Smooth muscle cell of the pulmonary artery (primary cell): ENCODE measurements at places on chromosomes 5 and 9. TPM values are rescaled to one million over a fixed set of nuclear protein-coding genes. Genes with fewer than 3 reads are reported as not detected.

LRRC26 gene
- total RNA-seq: not detected in 2 replicates

PCSK5 gene
- 9.9 and 13.1 TPM in 2 replicates for total RNA-seq

SPAAR gene
- total RNA-seq: 0.13 and 0.26 TPM in 2 replicates

SLC45A2 gene
- total RNA-seq: 0.17 and 0.20 TPM in 2 replicates

DNAH5 gene
- total RNA-seq: 0.20 and 0.43 TPM in 2 replicates

AK8 gene
- 0.39 and 0.53 TPM in 2 replicates for total RNA-seq

GRM6 gene
- not detected in 2 replicates for total RNA-seq

FRMPD1 gene
- total RNA-seq: not detected in 2 replicates

GRXCR2 gene
- total RNA-seq: not detected in 2 replicates

OCLN gene
- 0.26 and 1.1 TPM in 2 replicates for total RNA-seq

SLC27A6 gene
- 0.10 and 0.13 TPM in 2 replicates for total RNA-seq

C5orf63 gene
- total RNA-seq: 1.6 and 2.4 TPM in 2 replicates

HSPA9 gene
- total RNA-seq: 293 and 469 TPM in 2 replicates

NPR3 gene
- 37.5 and 43.4 TPM in 2 replicates for total RNA-seq

PCDHB10 gene
- 0.79 and 1.4 TPM in 2 replicates for total RNA-seq

ASTN2 gene
- total RNA-seq: 11.7 and 12.0 TPM in 2 replicates

FAM169A gene
- 0.13 and 0.36 TPM in 2 replicates for total RNA-seq

FOCAD gene
- 80.5 and 88.1 TPM in 2 replicates for total RNA-seq

LCN12 gene
- total RNA-seq: 0.20 TPM in 1 of 2 replicates, not detected in the other

GABRB2 gene
- not detected in 2 replicates for total RNA-seq

ADAMTS12 gene
- total RNA-seq: 27.1 and 49.7 TPM in 2 replicates

PRDM12 gene
- not detected in 2 replicates for total RNA-seq

NEUROG1 gene
- total RNA-seq: not detected in 2 replicates

TSSK1B gene
- total RNA-seq: 0.46 and 0.50 TPM in 2 replicates

STK32A gene
- total RNA-seq: 3.5 and 3.7 TPM in 2 replicates

PFN3 gene
- total RNA-seq: not detected in 2 replicates

TAF11L6 gene
- not detected in 2 replicates for total RNA-seq

TAF1L gene
- total RNA-seq: under 0.01 TPM in 1 of 2 replicates, not detected in the other

DIRAS2 gene
- 0.03 and 0.33 TPM in 2 replicates for total RNA-seq

NKD2 gene
- total RNA-seq: 0.50 and 3.5 TPM in 2 replicates

PHF24 gene
- 0.07 and 0.10 TPM in 2 replicates for total RNA-seq

OR1J2 gene
- total RNA-seq: 0.50 TPM in 1 of 2 replicates, not detected in the other

CD72 gene
- total RNA-seq: 0.46 and 0.78 TPM in 2 replicates

TEK gene
- total RNA-seq: 3.4 and 15.5 TPM in 2 replicates

HK3 gene
- not detected in 2 replicates for total RNA-seq

ZCCHC7 gene
- 16.7 and 17.2 TPM in 2 replicates for total RNA-seq

NRG2 gene
- 0.98 and 1.6 TPM in 2 replicates for total RNA-seq

WDR31 gene
- total RNA-seq: 3.9 and 5.0 TPM in 2 replicates

BICD2 gene
- 55.1 and 75.3 TPM in 2 replicates for total RNA-seq

EXOSC3 gene
- 19.7 and 22.5 TPM in 2 replicates for total RNA-seq

CDC20B gene
- 0.07 TPM in 1 of 2 replicates, not detected in the other for total RNA-seq

EQTN gene
- not detected in 2 replicates for total RNA-seq

SPINK5 gene
- total RNA-seq: not detected in 2 replicates

PRRT1B gene
- total RNA-seq: not detected in 2 replicates

CCNG1 gene
- 166 and 222 TPM in 2 replicates for total RNA-seq
